ENCODE measurements at places on chromosomes 1 and 21. TPM values are rescaled to one million over a fixed set of nuclear protein-coding genes. Genes with fewer than 3 reads are reported as not detected.

Gene BGLAP
- 1.5 TPM for total RNA-seq

Gene WDR64
- total RNA-seq: 4.3 TPM

GRCh38 chr1:49364676-49365075 is 588.0 kb upstream of the BEND5 start:
- DNase-seq: no peak
- H3K4me1 ChIP-seq: no peaks in the 10 kb centered on the region
- no peaks in the 10 kb centered on the region for H3K36me3 ChIP-seq

Gene COL6A1
- total RNA-seq: 166 TPM

DNA sequence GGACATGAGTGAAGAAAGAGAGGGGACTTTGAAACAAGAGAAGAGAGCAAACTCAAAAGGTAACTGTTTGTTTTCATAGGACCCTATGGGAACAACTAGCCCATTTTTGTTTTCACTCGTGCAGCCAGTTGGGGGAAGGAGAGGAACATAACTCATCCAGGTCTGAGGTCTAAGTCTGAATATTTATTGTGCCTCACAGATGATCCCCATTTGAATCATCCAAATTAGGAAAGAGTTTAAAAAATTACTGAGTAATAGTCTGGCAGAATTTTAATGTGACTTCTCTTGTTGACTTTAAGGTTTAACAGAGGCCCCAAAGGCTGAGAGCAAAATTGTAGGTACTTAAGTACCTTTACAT is 10.4 kb upstream of the TSPAN2 start:
- no peak overlapping the region for H3K27ac ChIP-seq
- H3K36me3 ChIP-seq: no peaks in the 10 kb centered on the region
- H3K27me3 ChIP-seq: no peaks in the 10 kb centered on the region
- H3K4me1 ChIP-seq: no peaks in the 10 kb centered on the region
- DNase-seq: no peak
